ENCODE measurements at places on chromosomes 16 and 17. TPM values are rescaled to one million over a fixed set of nuclear protein-coding genes. Genes with fewer than 3 reads are reported as not detected.

HSD17B2 gene
- not detected for total RNA-seq

SLC5A11 gene
- 0.70 TPM for total RNA-seq

CCDC154 gene
- total RNA-seq = 14.7 TPM

FLOT2 gene
- 216 TPM for total RNA-seq

NRN1L gene
- total RNA-seq = 7.0 TPM

SMPD3 gene
- 3.1 TPM for total RNA-seq

C17orf113 gene
- total RNA-seq = 0.97 TPM

SPEM2 gene
- not detected for total RNA-seq

PABPN1L gene
- total RNA-seq = not detected

HERPUD1 gene
- 136 TPM for total RNA-seq

NPB gene
- 0.61 TPM for total RNA-seq

GNAO1 gene
- 10.5 TPM for total RNA-seq

KLHL10 gene
- total RNA-seq = not detected

AOC3 gene
- 0.58 TPM for total RNA-seq

WSCD1 gene
- total RNA-seq = 0.47 TPM

CDH16 gene
- total RNA-seq = not detected

TBC1D3 gene
- not detected for total RNA-seq

SOST gene
- not detected for total RNA-seq

UTP18 gene
- 44.0 TPM for total RNA-seq

EIF4A3 gene
- 54.2 TPM for total RNA-seq

All from CD4-positive, alpha-beta memory T cell (primary cell).